B cell (primary cell): ENCODE measurements at places on chromosomes 3 and 15.
A peak's percentile ranks its signal among the peaks of the same experiment; 100 is the strongest.

GRCh38 chr15:59360305-59360704 lies 12.4 kb downstream of the MYO1E start:
- DNase-seq, result no peak

GRCh38 chr15:57551715-57552677 lies 39.7 kb upstream of the MYZAP start:
- no peak for DNase-seq

DNA sequence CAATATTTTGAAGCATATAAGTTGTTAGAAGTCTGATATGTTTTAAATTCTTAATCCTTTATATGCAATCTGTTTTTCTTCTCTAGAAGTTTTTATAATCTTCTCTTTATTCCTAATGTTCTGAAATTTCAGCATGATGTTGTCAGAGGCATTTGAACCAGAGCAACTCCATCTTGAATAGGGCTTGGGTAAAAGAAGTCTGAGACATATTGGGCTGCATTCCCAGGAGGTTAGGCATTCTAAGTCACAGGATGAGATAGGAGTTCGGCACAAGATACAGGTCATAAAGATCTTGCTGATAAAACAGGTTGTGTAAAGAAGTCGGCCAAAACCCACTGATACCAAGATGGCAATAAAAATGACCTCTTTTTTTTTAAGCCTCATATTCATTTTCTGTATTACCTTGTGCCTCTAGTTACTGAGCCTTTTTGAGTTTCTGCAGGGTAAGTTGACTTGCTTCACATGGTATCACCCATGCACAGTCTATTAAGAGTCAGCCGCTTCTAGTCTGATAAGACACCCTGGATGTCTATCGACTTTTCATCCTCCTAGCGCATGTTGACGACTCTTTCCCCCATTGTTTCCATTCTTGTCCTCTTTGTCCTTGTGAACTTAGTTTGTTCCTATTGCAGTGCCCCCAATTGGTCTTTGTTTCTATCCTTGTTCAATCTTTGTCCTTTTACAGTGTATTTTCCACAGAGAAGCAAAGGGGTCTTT lies 80.8 kb upstream of the RNU6-1 start:
- DNase-seq, result no peak

DNA sequence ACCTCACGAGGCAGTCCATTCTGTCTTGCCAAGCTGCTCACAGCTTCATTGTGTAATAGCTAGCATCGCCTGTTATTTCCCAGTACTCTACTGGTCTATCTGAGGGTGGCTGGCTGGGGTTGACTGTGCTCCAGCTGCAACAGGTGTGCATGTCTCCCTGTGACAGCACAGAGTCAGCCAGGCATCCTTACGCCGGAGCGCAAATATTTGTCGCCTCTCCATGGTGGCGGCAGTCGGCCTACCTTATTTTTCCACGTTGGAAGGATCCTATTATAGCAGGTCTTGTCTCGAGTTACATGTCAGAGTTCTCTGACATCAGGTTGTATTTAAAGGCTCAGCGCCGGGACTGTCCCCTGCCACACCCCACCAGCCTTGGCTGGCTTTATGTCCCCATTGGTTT lies 307.1 kb downstream of the TLE3 start:
- DNase-seq, result no peak

DNA sequence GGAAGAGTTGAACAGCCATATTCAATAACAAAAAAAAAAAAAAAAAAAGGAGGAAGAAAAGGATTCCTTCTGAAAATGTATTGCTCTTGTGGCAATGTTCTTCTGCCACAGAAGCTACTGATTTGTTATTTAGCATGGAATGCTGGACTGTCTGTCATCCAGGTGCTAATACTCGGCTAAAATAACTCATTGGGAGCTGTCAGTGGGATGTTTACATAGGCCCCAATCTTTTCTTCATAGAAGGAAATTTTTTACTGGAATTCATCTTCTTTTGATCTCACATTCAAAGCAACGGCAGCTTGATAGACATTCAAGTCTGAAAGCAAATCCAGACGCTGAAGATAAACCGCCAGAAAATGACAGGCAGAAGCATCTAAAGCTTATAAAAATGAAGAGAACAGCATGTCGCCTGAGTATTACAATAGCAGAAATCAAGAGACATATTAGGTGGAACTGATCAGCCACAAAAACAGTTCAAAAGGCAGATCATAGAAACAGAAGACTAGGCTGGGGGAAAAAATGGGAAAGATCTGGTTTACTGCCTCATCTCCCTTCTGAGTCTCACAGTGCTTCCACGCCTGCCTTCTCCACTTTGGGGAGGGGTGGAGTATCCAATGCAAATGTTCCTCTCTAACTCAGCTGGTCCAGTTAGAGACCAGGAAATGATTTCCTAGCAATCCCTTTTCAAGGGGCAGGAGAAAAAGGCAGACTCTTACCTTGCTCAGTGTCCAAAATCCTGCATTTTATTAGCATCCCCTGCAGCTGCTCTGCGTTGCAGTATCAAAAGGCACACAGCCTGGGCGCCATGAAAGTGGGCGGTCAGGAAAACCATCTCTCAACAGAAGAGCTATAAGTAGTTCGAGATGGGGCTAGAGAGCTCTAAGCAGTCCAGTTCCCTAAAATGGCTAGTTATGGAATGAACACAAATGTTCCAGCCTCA lies 451.9 kb downstream of the FOXP1 start:
- DNase-seq, result peak; percentile 32

DNA sequence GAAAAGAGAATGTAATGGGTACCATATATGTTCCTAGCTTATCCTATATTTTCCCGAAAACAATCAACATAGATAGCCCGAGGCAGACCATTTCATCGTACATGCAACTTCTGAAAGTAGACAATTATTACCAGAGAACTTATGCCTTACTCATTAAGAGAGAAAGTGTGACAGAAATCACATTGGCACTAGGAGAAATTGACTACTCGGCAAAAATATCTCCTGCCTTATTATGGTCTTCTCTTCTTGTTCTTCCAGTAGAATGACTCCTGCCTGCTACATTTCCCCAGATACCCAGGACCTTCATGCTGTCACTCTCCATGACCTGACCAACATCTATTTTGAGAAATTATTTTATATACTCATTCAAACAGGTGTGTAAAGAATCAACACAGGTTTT lies 1015.7 kb downstream of the TUSC7 start:
- DNase-seq, result no peak

DNA sequence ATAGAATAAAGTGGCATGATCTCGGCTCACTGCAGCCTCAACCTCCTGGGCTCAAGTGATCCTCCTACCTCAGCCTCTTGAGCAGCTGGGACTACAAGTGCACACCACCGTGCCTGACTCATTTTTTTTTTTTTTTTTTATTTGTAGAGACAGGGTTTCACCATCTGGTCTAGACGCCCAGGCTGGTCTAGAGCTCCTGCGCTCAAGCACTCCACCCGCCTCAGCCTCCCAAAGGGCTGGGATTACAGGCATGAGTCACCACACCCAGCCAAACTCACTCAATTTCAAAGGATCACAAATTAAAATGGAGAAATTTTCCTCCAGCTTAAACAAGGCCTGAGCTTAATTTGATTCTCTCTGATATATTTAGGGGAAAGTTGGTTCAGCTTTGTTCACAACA lies 27.3 kb upstream of the NMB start:
- DNase-seq, result no peak

- no peak for DNase-seq
These were observed 14.5 kb downstream of the SEMA3G start for GRCh38 chr3:52430416-52430810.
